ENCODE measurements at places on chromosomes 16 and 17. TPM values are rescaled to one million over a fixed set of nuclear protein-coding genes. Genes with fewer than 3 reads are reported as not detected.

The GCGR gene
- total RNA-seq, result not detected

The YPEL2 gene
- 9.0 TPM for total RNA-seq

The ELP5 gene
- 66.1 TPM for total RNA-seq

The CDH3 gene
- not detected for total RNA-seq

The RMI2 gene
- total RNA-seq, result 67.0 TPM

The SAMD14 gene
- 0.55 TPM for total RNA-seq

The PNMT gene
- not detected for total RNA-seq

The CCDC200 gene
- not detected for total RNA-seq

The SOST gene
- total RNA-seq, result not detected

DNA sequence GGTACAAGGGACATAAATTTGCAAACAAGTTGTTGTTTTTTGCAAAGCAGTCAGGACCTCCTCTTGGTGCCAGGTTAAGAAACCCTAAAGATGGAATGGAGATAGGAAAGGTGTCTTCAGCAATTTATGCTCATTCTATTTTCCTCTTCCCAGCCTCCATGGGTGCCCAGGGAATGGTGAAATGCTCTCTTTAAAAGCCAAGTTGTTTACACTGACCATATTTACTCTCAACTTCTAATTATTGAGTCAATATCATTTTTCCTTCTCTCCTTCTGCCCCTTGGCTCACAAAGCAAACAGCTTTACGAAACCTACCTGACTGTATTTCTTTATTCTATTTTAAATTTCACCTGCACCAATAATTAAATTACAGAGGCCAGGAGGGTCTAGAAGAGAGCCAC lies 138.5 kb upstream of the IRX3 start:
- DNase-seq, result no peak

DNA sequence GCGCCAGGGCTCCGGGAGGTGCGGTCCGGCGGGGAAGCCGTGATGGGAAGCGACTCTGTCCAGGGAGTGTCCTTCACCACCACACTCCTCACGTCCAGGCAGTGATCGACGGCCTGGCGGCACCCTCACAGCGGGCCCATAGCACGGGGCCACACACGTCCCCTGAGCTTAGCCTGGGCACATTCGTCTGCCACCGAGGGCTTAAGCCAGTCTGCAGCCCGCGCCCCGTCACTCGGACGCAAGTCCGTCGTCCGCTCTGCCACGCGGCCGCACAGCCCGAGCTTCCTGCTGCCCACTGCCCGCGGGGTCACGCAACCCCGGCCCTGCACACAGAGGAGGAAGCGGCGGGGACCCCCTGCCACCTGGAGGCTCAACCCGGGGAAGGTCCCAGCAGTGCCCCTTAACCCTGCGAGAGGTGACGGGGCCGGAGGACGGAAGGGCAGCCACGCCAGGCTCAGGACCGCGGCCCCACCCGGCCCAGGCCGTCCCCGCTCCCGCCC lies 3.0 kb upstream of the TBX2 start:
- DNase-seq, result no peak

GRCh38 chr17:73156887-73157520 lies 7.8 kb upstream of the SSTR2 start:
- no peak for DNase-seq

DNA sequence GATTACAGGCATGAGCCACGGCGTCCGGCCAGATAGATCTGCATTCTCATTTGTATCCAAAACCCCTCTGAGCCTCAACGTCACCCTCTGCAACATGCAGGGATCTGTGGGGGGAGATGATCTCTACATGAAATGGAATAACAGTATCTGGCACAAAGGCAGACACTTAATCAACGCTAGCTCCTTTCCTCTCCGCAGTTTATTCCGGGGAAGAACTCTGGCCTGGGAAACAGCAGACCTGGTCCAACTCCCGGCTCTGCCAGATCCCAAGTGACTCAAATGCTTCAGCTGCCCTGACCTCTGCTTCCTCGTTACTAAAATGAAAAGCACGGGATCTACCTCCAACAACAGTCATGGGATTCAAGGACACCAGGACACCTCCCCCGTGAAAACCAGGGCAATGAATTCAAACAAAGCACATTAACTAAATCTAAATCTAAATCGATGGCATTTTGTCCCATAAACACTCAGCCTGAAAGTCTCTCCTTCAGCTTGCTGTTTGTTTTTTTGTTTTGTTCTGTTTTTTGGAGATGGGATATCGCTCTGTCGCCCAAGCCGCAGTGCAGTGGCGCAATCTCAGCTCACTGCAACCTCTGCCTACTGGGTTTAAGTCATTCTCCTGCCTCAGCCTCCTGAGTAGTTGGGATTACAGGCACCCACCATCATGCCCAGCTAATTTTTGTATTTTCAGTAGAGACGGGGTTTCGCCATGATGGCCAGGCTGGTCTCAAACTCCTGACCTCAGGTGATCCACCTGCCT lies 78.2 kb downstream of the NXN start:
- DNase-seq, result no peak

DNA sequence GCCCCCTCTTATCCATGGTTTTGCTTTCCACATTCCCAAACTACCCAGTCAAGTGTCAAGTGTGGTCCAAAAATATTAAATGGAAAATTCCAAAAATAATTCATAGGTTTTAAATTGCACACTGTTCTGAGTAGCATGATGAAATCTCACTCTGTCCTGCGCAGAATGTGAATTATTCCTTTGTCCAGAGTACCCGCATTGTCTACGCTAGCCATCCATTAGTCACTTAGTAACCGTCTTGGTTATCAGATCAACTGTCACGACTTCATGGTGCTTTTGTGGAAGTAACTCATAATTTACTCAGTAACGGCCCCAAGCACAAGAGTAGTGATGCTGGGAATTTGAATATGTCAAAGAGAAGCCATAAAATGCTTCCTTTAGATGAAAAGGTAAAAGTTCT lies 94.9 kb downstream of the SLC39A11 start:
- DNase-seq, result no peak

- DNase-seq, result no peak
These were observed 256.4 kb downstream of the KATNIP start for GRCh38 chr16:27806388-27806787.

DNA sequence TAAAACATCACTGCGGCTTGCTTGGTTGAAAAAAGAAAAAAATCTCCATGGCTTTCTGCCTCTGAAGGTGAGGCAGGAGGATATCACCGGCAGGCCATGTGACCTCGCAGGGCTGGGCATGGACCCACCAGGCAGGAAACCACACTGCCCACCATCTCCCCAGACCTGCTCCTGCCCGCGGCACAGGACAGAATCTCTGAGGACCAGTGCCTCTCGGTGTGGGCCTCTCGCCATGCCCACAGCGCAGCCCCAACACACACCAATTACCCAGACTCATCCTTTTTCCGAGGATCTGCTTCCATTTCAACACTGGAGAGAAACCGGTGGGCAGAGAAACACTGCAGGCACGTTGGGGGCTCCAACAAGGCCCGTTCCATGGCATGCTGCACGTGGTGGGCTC lies 16.2 kb downstream of the DNASE1 start:
- DNase-seq, result no peak

DNA sequence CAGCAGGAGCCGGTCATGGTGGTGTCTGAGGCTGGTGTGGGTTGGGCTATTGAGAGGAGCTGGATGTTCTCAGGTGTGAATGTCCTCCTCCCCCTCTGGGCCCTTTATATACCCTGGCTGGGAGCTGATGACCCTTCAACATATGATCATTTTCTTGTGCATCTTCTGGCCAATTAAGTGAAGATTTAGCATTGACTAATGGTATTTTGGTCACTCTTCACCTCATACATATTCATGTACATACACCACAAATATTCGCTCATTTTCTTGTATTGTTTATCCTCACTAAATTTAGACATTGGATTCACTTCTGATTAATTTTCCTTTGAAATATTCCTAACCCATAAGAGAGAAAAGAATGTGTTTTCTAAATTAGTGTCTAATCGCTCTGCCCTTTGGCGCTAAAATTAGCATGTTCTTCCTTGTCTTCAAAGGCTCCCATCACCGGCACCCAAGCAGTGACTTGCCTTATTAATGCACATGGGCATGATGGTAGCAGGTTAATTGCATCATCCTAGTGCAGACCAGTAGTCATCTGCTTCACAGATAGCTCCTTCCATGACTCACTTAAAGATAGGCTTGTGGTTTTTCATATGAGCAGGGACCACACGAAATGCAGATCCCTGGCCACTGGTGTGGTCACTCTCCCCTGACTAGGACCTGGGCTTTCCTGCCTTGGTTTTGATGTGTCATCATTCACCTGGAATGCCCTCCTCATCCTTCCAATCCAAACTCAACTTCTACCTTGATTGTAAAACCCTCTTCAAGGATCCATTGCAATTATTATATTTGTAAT lies at the start of gene KRTAP2-4:
TSS of gene KRTAP2-4 (minus strand) at position 51 of the 796 bp plus-strand sequence. CDS start at position 17, 34 bp downstream.
- DNase-seq, result no peak

- DNase-seq, result no peak
These were observed 386.0 kb downstream of the SLC39A11 start for GRCh38 chr17:72706396-72706981.

- DNase-seq, result no peak
These were observed 61.6 kb downstream of the TNRC6C start for GRCh38 chr17:78019976-78020716.

- DNase-seq, result no peak
These were observed 850 bp downstream of the GINS3 start for GRCh38 chr16:58393138-58393504.

DNA sequence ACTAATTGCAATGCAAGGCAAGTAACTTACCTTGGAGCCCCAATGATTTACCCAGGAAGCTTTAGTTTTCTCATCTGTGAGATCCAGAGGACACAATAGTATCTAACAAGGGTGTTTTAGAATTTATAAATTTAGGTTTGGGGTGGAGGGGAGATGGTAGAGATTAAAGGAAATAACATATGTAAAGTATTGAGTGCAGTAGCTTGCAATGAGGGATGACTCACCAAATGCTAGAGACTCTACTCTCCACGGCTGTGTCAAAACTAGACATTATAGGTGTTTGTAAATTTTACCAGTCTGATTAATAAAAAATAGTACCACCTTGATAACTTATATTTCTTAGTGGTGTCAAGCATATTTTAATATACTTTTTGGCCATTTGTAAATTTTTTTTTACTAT lies 3.7 kb upstream of the ABCA9 start:
- no peak for DNase-seq

- no peak for DNase-seq
These were observed 22.3 kb downstream of the GJC1 start for GRCh38 chr17:44807817-44808155.

DNA sequence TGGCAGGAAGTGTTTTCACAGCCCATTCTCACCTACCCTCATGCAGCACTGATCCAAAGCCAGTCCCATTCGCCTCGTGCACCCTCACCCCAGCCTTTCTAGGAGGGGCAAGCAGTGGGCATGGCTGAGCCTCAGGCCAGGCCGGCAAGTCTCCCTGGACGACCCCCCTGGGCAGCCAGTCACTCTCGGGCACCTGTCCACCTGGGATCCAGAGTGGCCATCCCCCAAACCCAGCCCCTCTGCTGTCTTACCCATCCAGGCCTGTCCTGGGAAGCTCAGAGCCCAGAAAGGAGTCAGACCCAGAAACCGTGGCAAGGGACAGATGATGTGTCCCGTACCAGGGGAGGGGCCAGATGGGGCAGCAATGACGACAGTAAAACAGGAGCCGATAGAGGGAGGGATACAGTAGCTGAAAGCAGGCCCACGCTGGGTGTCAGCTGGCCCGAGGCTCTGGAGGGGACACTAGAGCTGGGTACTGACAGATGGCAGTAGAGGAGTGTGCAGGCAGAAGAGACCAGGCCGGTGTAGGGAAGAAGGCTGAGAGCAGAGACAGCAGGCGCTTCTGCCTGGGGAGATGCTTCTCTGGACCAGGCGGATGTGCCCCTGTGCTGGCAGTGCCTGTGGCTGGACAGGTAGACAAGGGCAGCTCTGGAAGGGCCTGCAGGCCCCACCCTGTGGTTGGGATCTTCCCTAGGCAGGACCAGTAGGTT lies 5.8 kb downstream of the CMTM3 start:
- no peak for DNase-seq

- no peak for DNase-seq
These were observed 225.8 kb downstream of the IRX3 start for GRCh38 chr16:54060599-54061421.

Measured in activated CD8-positive, alpha-beta T cell treated with anti-CD3 and anti-CD28 coated beads, Interleukin-2, amount 10 ng/mL, durations not matched to agents 7 days and 5 days (primary cell).